ENCODE measurements at places on chromosomes 12 and 14. TPM values are rescaled to one million over a fixed set of nuclear protein-coding genes. Genes with fewer than 3 reads are reported as not detected.

The KRT85 gene
- not detected for total RNA-seq

- no peak overlapping the region for H3K27ac ChIP-seq
- H3K4me1 ChIP-seq, result no peaks in the 10 kb centered on the region
- no peak for DNase-seq
- H3K27me3 ChIP-seq, result peaks cover 22% of the 10 kb centered on the region
These were observed 15.8 kb upstream of the ANKRD33 start for GRCh38 chr12:51871918-51872688.

GRCh38 chr14:57866199-57866705 lies 360 bp upstream of the SLC35F4 start:
- no peak overlapping the region for H3K27ac ChIP-seq
- H3K4me1 ChIP-seq, result no peaks in the 10 kb centered on the region
- no peaks in the 10 kb centered on the region for H3K36me3 ChIP-seq
- peaks cover 35% of the 10 kb centered on the region for H3K27me3 ChIP-seq

The TXNDC16 gene
- total RNA-seq, result 2.8 TPM

DNA sequence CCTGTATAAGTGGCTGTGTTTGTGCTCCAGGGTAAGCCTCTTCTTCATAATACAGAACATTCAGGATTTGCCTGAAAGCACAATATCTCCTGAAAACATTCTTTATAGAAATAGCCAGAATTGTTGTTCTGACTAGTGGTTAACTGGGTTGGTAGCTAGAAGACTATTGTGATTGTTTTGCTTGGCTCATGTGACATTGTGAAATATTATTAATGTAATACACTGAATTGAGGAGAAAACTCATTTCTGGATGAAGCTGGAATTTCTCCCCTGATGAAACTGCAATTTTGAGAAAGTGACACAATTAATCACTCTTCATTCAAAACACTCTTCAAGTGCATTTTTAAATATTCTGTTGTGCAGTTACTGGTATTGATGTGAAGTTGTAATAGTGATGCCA lies 172.3 kb upstream of the PTPRQ start:
- no peaks in the 10 kb centered on the region for H3K36me3 ChIP-seq
- no peak for DNase-seq
- H3K4me1 ChIP-seq, result no peaks in the 10 kb centered on the region
- H3K4me3 ChIP-seq, result no peak overlapping the region

DNA sequence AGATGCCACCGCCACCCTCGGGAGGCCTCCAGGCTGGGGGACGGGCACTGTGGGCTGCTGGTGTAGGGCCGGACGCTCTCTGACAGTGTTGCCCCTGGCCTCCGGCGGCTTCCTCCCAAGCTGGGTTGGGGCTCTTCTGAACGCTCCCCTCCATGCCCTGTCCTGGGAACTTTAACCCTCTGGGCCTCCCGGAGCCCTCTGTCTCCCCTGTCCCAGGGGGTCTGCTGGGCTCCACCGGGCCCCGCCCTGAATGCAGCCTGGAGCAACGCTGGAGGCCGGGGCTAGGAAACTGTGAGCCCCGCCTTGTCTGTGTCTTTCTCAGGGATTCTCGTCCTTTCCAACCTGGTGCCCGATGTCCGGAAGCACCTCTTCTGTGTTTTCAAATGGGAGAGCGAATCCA lies 45.7 kb upstream of the FBRSL1 start:
- H3K4me1 ChIP-seq, result no peaks in the 10 kb centered on the region
- H3K36me3 ChIP-seq, result no peaks in the 10 kb centered on the region
- no peaks in the 10 kb centered on the region for H3K27me3 ChIP-seq
- H3K27ac ChIP-seq, result no peak overlapping the region
- H3K4me3 ChIP-seq, result no peak overlapping the region

The ADCY4 gene
- 7.9 TPM for total RNA-seq

GRCh38 chr12:18254081-18254480 lies 7.2 kb upstream of the PIK3C2G start:
- H3K4me1 ChIP-seq, result no peaks in the 10 kb centered on the region
- no peak overlapping the region for H3K4me3 ChIP-seq
- no peak overlapping the region for H3K27ac ChIP-seq

GRCh38 chr14:95510804-95511203 lies 5.6 kb downstream of the SYNE3 start:
- no peak overlapping the region for H3K4me3 ChIP-seq
- peak overlapping the region; percentile 78 for H3K27ac ChIP-seq
- peaks cover 65% of the 10 kb centered on the region for H3K4me1 ChIP-seq
- H3K27me3 ChIP-seq, result no peaks in the 10 kb centered on the region
- DNase-seq, result no peak

The CPNE8 gene
- 5.2 TPM for total RNA-seq

GRCh38 chr12:123971770-123972456 lies 718 bp downstream of the CCDC92 start:
- peak overlapping the region; percentile 93 for H3K4me3 ChIP-seq
- DNase-seq, result peak; percentile 14
- no peaks in the 10 kb centered on the region for H3K27me3 ChIP-seq
- peak overlapping the region; percentile 92 for H3K27ac ChIP-seq

Measured in gastrocnemius medialis (tissue), 4 donors.